Activated naive CD4-positive, alpha-beta T cell treated with anti-CD3 and anti-CD28 coated beads for 36 hours (primary cell): ENCODE measurements at places on chromosomes 4 and X.

GRCh38 chr4:161653697-161654096, 510.1 kb downstream of the FSTL5 start:
- no peak for DNase-seq

DNA sequence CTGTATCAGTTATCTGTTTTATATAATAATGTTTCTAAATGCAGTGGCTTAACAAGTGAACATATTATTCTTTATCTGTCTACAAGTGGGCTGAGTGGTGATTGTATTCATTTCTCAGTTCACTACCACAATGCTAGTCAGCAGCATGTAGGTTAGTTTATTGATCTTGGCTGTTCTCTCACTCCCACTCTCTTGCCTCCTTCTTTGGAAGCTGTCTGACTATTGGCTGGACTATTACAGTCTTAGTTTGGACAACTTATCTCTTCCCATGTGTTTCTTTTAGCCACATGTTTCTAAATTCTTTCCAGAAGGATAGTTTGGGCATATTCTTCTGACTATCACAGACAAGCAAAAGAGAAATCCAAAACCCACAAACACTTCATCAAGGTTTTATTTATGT, 459.5 kb upstream of the AGA start:
- no peak for DNase-seq

DNA sequence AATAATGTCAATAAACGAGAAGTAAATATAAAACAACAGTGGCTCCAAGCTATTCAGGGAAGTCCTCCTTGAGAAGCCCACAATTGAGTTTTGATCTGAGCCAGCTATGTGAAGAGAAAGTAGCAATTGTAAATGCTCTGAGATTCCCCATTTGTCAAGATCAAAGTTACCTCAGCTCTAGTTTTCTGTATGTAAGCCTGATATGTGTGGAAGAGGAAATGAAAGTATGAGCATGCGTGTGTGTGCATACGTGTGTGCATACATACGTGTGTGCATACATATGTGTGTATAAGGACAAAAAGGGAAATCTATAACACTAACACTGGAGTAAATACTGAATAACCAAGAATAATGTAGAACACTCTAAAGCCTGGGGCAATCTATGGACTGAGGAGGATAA, 130.3 kb downstream of the SCFD2 start:
- no peak for DNase-seq

- DNase-seq = no peak
These were observed 406.1 kb downstream of the GPM6A start for GRCh38 chr4:175405961-175406360.

DNA sequence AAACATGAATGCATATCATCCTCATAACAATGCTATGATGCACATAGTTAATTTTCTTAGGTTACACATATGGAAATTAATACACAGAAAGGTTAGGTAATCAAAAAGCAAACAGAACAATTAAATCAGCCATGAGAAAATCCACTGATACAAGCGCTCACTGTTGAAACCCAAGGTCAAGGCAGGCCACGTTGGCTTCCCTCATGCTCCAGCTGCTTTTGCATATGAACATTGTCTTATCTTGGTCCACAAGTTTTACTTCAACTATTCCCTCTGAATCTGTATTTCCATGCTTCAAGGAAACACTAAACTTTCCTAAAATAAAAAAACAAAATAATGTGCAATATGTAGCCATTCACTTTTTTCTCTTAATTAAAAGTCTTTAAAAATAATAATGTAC, 34.5 kb upstream of the PLA2G12A start:
- no peak for DNase-seq

DNA sequence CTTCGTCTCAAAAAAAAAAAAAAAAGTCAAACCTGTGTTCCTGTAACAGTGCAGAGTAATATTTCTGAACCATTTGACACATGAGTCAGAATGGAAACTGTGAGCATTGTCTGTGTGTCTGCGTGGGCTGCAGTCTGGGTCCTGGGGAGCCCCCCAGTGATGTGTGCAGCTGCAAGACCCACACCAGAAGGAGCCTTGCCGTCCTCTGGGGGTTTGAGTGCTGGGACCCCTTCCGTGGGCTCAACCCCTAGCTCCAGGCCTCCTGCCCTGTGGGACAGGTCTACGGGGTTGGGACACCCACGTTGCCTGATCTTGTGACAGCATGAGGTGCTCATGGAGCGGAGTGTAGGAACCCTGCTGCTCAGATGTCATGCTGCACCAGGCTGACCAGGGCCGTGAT, 43.7 kb downstream of the DDX3X start:
- peak; percentile 72 for DNase-seq

GRCh38 chr4:145302725-145303124, 122.3 kb upstream of the OTUD4 start:
- DNase-seq = no peak

GRCh38 chrX:134764202-134764785, 106.0 kb upstream of the PLAC1 start:
- DNase-seq = no peak

GRCh38 chr4:147831551-147832171, 99.8 kb downstream of the ARHGAP10 start:
- no peak for DNase-seq

DNA sequence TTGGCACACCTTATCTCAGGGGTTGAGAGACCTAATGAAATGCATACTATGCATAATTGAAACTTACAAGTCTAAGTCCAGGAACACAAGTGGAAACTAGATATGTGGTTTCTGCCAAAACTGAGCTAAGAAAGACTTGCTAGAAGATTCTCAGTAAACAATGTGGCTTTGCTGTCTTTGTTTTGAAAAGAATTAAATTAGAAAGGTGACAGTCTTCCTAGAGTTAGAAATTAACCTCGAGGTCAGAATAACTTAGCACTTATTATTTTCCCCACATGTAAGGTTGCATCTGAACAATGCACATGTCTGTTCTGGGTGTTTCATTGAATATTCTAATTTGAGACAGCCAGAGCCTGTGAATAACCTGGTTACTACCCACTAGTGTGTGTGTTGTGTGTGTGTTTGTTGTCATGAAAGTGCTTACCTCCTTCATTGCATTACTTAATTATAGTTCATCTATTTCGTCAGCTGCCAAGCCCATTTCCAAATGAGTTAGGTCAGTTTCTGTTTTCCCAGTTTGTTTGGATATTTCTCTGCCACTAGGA, 1.5 kb downstream of the EREG start:
- no peak for DNase-seq

DNA sequence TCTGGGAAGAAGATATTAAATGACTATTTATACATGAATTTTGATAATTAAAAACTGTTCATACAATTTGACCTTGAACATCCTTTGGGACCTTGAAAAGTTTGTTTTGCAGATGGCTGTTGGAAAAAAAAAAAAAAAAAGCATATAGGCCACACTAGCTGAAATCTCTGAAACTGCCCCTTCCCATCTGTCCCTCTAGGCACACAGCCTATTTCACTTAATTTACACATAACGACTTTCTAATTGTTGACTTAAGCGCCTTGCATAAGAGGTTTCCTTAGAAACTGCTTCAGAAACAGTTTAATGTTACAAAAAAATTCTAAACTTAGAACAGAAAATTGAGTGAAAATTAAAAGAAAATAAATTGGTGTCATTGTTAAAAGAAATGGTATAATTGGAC, 131.0 kb downstream of the COX18 start:
- DNase-seq = no peak

GRCh38 chr4:5773271-5773555, 62.2 kb downstream of the EVC start:
- DNase-seq = no peak

GRCh38 chr4:184398741-184399511, 75.4 kb downstream of the IRF2 start:
- no peak for DNase-seq

- no peak for DNase-seq
These were observed 89.1 kb upstream of the ADRA2C start for GRCh38 chr4:3676907-3677747.

- DNase-seq = no peak
These were observed 13.5 kb downstream of the AMER1 start for GRCh38 chrX:64192040-64192439.

- no peak for DNase-seq
These were observed 79.8 kb downstream of the HCCS start for GRCh38 chrX:11190745-11191510.

DNA sequence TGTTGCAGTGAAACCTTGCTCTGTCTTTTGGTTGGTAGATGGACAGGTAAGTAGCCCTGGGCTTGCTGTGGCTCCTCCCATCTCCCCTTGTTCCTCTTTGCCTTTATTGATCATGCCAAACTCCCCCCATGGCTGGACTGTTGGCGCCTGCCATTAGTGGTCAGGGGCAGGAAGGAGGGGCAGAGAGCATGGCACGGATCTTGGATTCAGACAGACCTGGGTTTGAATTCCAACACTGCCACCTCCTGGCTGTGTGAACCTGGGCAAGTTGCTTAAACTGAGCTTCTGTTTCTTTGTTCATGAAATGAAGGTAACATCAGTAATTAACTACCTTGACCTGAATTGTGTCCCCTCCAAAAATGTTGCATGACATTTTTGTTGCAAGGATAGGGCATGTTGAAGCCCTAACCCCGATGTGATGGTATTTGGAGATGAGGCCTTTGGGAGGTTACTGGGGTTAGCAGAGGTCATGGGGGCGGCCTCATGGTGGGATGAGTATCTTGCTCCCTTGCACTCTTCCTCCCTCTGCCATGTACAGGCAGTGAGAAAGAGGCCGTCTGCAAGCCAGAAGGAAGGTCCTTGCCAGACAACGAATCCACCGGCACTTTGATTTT, 6.0 kb downstream of the SLC2A9 start:
- DNase-seq = peak; percentile 73

DNA sequence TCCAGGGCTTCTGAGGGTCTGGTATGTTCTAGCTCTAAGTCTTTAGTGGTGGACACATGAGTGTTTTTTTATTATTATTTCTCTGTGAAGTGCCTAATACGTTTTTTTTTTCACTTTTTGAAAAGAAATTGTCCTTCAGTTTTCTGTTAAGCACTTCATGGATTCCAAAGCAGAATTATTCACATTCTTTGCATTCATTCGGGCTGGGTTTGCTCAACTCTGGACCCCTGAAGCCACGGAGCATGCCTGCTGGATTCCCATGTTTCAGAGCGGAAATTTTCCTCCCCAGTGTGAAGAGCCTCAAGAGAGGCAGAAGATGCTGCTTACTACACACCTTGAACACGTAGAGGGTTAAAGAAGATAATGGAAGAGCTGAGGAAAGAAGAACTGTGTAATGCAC, 107.5 kb downstream of the EGF start:
- no peak for DNase-seq

GRCh38 chrX:1248331-1249061, 20.1 kb upstream of the CSF2RA start:
- peak; percentile 76 for DNase-seq

- DNase-seq = no peak
These were observed 11.3 kb downstream of the TBC1D1 start for GRCh38 chr4:37902212-37902611.

DNA sequence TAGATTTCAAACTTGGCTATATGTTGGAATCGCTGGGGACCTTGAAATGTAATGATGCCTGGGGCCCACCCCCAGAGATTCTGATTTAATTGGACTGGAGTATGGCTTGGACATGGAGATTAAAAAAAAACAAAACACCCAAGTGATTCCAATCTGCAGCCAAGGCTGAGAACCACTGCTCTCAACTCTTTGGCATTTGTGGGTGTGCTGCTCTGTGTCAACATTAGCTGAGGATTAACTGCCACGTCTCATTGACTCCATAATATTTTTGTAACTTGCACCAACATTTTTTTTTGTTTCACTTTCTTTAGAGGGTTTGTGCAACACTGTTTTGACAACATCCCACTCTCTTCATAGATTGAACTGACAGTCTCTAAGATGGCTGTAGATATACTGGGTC, 41.1 kb upstream of the PDK3 start:
- no peak for DNase-seq

DNA sequence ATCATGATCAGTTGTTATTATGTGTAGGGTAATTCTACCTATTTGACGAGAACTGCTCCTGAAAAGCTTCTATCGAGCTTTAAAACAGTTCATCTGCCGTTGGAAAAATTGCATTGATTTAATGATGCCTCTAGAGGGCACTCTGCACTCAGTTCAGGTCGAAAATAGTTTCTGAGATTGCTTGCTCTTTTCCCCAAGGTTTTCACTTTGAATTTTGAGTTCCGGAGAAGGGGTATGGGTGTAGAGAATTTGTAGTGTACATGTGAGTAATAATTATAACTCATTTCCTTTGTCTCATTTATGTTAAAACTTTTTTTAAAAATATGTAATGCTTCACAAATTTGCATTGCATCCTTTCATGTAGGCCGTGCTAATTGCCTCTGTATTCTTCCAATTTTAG, 28.4 kb upstream of the TNIP3 start:
- DNase-seq = peak; percentile 37

GRCh38 chr4:139921429-139922184, 232.4 kb downstream of the MAML3 start:
- DNase-seq = no peak

DNA sequence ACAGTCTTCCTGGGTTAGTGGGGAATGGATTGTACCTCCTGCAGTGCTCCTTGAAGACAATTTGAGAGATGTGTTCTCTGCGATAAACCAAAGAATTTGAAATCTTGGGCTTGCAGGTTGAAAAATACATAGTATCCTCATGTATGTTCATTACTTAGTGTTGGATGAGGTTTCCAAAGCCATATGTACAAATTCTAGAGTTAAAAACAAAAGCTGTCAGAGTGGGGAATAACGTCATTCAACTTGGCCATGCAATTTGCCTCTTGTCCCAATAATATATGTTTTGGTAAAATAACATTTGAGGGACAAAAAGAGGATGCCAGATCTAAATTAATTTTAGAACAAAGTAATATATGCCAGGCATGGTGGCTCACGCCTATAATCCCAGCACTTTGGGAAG, 51.3 kb upstream of the CBR4 start:
- no peak for DNase-seq

DNA sequence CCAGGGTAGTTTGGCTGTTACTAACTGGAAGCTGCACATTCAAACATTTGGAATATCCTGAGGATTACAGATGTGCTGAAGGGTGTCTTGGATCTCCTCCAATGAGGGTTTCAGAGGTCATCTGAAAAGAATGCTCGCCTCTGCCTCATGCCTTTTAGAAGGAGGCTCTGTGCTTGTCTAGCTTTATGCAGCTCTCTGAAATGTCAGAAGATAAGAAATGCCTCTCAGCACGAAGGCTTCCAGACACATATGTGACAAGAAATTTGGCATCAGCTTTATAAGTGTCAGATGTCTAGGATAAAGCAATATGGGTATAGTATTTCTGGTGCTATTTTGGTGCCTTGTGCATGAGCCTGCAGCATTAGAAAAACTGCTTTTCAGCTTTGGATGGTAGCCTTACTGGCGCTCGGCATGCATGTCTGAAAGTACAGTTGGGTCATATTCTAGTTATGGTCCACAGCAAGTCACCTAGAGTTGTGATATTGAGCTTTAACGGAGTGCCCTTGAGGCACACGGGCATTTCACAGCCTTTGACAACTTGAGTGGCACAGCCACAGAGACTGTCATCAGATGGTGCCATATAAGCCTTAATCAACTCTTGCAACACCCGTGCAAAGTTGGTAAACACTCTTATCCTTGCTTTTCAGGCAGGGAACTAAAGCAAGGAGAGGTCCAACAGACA, 70.8 kb upstream of the PGRMC2 start:
- DNase-seq = no peak

- DNase-seq = no peak
These were observed 119.1 kb downstream of the HPGD start for GRCh38 chr4:174403177-174403543.
